Stimulated activated CD8-positive, alpha-beta memory T cell treated with anti-CD3 and anti-CD28 coated beads, Interleukin-4, amount 100 ng/mL, for 4 hours (primary cell): ENCODE measurements at places on chromosomes 6 and 20.

DNA sequence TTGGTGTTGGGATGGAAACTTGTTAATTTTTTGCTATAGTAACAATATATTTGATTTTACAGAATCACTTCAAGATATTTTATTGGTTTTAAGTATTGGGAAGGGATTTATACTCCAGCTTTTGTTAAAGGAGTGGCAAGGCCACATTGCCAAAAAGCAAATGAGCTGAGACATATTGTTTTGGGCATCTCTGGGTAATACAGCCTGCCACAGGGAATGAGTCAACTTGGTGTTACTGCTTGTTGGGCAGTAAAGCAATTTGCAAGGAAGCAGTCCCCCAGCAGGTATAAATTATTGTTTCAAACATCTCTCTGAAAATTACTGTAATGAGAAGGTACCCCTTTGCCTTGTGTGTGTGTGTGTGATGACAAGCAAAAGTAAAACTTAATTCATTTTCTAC, 868.3 kb upstream of the FLRT3 start:
- no peak for DNase-seq

GRCh38 chr6:143283887-143284645, 166.4 kb downstream of the ADAT2 start:
- no peak for DNase-seq

GRCh38 chr6:20978151-20978614, 443.9 kb downstream of the CDKAL1 start:
- DNase-seq = no peak

- DNase-seq = no peak
Observed at GRCh38 chr6:18595774-18596530, 208.8 kb downstream of the RNF144B start.

DNA sequence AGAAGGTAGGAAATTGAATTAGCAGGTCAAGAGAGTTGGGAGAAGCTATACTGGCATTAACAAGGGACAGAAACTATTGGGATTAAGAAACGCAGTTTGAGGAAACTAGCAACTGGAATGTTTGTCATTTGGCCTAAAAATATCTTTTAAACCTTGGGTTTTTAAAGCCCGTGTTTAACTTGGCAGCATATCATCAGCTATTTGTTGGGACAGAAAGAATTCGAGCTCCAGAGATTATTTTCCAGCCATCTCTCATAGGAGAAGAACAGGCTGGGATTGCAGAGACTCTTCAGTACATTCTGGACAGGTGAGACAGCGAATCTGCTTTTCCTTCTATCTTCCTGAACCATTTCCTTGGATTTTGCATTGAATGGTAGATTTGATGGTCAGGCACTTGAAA, 17.8 kb downstream of the ACTR5 start:
- DNase-seq = no peak
